ENCODE measurements at places on chromosomes 6 and 20. TPM values are rescaled to one million over a fixed set of nuclear protein-coding genes. Genes with fewer than 3 reads are reported as not detected.

Gene PRR18
- not detected for total RNA-seq

Gene SASH1
- 5.0 TPM for total RNA-seq

Gene BEND6
- 1.2 TPM for total RNA-seq

Gene PSMG4
- 37.2 TPM for total RNA-seq

DNA sequence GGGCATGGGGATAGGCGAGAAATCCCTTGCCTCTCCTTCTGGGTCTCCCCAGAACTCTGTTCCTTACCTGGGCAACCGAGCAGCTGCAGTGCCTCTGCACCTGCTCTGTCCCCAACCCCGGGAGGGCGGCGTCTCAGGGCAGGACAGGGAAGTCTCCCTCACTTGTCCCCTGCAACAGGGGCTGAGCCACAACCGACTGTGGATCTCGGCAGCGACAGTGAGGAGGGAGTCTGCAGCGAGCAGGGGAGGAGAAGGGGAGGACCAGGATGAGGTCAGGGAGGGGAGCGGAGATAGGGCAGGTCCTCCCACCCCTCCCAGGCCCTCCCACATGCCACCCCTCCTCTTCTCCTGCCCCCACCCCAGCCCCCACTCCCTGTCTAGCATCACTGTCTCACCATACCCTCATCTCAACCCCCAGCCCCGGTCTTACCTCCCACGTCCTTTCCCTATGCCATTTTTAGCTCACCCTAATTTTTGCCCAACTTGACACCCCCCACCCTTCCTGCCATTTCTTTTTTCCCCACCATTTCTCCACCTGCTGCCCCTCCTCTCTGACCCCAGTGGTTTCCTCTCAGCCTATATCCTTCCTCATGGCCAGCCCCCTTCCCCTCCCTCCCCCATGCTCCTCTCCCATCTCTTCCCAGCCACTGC, at the start of gene TNXB:
TSS of gene TNXB (minus strand) at position 225 of the 651 bp plus-strand sequence. CDS start 11,140 bp downstream, outside the sequence.
- no peak for DNase-seq

DNA sequence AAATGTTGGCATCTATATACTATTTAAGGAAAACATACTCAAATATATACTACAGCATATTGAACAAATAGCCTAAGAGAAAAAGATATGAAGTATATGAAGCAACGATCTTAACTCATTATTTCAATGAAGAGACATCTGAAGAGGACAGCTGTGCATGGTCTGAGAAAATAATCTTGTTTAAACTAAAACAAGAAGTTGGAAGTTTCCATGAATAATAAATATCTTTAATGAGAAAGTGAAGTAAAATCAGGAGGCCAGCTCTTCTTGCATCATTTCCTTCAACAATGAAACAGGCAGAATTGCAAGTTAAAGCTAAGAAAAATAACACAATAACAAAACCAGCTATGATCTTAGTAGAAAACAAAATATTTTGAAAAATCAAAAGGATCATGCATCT, 1265.4 kb upstream of the MAP3K7 start:
- DNase-seq, result no peak

DNA sequence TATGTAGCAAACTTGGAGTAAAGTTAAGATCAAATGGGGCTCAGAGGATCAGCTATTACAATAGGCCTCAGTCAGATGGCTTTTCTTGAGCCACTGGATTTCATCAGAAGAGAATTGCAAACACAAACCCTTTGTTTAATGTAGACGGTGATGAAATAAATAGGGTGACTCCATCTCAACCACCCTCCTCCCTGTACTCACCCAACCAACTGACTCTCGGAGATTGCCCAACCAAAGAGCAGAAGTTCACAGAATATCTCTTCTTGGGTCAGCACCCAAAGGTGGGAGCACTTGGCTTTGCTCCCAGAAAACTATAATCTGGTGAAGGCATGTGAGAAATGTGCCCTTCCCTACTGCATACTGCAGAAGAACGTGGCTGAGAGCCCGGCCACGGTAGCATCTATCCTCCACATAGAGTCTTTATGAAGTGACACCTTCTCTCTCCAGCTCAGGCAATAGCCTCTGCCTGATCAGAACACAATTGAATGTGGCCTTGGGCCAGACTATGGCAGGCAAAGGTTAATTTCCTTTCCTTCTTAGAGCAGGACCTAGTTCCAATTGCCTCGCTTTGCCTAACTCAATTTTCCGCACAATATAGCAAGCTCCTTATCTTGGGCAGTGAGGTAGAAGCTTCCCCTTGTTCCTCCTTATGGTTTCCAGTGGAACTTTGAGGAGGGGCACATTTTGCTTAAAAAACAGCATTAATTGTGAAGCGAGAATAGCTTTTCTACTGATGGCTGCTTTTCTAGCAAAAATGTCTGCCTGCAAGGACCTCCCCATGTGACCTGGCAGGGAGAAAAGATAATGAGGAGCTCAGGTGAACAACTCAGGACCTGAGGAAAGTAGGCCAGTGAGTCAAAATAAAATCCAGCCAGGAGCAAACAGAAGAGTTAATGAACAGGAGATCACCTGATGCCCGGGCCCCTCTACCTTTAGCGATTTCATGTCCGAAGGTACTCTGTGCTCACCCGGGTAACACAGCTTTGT, 79.4 kb downstream of the GFOD1 start:
- no peak for DNase-seq

- DNase-seq, result peak; percentile 79
Observed at GRCh38 chr6:118650582-118651281, 659 bp downstream of the CEP85L start.

DNA sequence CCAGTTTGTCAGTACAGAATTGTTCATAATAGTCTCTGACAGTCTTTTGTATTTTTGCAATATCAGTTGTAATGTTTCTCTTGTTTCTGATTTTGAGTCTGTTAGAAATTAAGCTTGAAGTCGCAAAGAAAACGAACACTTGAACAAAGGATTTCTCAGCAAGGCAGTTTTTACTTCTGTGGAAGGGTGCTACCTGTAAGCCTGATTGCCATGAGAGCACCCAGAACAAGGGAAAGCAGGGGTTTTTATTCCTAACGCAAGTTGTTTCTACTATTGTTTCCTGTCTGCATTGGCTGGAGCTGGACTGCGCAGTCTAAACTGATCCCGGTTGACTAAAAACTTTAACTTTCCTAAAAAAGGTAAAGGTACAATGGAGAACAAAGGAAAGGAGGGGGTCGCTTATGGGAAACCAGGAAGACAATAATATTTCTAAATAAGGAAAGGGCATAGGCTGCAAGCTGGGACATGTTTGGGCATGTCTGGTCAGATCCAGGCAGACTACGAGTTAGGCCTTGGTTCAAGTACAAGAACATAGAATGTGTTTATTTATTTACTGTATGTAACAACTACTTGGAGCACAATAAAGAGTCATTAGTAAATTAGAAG, 28.5 kb downstream of the HLA-B start:
- no peak for DNase-seq

GRCh38 chr6:33207552-33208090, 679 bp upstream of the RING1 start:
- peak; percentile 56 for DNase-seq

DNA sequence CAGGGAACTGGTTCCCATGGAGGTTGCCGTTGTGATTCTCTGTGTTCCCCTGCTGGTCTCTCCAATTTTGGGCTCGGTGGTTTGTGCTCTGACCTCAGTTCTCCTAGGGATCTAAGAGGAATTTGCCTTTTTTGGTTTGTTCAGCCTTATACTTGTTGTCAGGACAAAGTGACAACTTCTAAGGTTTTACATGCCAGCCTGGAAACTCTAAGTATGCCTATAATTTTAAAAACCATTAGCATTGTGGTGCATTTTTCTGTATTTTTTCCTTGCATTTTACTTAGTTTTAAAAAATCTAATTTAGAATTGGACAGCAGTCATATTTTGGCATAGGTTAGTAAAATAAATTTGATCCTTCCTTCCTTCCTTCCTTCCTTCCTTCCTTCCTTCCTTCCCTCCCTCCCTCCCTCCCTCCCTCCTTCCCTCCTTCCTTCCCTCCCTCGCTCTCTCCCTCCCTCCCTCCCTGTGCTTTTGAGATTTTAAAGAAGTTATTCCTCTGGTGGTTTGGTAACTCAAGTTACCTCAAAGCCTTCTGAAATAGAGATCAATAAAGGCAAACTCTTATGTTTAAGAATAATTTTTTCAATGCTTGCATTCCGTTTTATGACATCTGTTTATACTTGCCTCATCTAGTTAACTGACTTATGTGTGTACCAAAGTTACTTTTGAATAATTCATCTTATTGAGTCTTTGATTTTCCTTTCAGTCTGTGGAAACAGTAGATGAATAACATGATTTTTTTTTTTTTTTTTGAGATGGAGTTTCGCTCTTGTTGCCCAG, 141.3 kb upstream of the RGS17 start:
- DNase-seq, result no peak

DNA sequence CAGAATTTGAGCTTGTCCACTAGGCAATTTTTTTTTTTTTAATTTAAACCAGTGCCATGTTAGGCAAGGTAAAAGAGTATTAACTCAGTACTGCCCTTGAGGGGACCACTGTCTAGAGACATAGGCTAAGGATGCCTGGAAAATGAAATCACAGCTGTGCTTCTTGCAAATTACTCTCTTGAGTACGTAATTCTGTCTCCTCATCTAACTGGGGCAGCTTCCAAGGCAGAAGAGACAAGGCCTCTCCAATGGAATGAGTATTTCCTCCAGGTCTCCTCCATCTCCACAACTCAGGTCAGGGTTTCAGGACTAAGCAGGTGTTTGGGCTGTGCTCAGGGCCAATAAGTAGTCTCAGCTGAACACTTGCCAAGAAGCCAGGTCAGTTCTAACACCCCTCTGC, 33.8 kb upstream of the MRPS10 start:
- no peak for DNase-seq
